ENCODE measurements at places on chromosomes 6 and 20. TPM values are rescaled to one million over a fixed set of nuclear protein-coding genes. Genes with fewer than 3 reads are reported as not detected.

DNA sequence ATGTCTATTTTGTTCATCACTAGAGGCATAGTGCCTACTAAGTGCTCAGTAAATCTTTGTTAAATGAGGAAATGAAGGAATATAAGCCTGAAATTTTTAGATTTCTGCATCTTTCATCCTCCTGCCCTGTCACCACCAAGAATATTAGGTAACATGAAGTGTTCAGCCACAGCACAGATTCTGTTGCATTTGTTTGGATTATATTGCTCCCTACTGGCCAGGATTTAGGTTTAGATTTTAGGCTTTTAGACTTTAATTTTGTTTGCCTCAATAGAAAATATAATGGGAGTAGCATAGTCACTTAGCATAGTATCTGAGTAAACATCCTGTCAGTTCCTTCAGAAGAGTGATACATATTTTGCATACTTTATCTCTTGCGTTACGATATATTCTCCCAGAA is 14.2 kb downstream of the FARS2 start:
- peaks cover 23% of the 10 kb centered on the region for H3K36me3 ChIP-seq
- no peak overlapping the region for H3K27ac ChIP-seq
- no peaks in the 10 kb centered on the region for H3K27me3 ChIP-seq
- no peak overlapping the region for H3K4me3 ChIP-seq

- DNase-seq: no peak
- no peak overlapping the region for H3K4me3 ChIP-seq
- H3K27ac ChIP-seq: no peak overlapping the region
- H3K36me3 ChIP-seq: peaks cover 13% of the 10 kb centered on the region
- no peaks in the 10 kb centered on the region for H3K4me1 ChIP-seq
Observed at GRCh38 chr20:3315136-3315535, 76.1 kb upstream of the SLC4A11 start.

GRCh38 chr6:114194362-114195026 is 148.3 kb downstream of the HS3ST5 start:
- no peak for DNase-seq
- no peaks in the 10 kb centered on the region for H3K36me3 ChIP-seq
- H3K27me3 ChIP-seq: peaks cover 1% of the 10 kb centered on the region
- H3K27ac ChIP-seq: no peak overlapping the region
- H3K4me1 ChIP-seq: no peaks in the 10 kb centered on the region

GRCh38 chr20:25470045-25470444 is 62.6 kb downstream of the GINS1 start:
- no peak overlapping the region for H3K4me3 ChIP-seq
- DNase-seq: no peak
- H3K27me3 ChIP-seq: no peaks in the 10 kb centered on the region
- no peaks in the 10 kb centered on the region for H3K4me1 ChIP-seq
- H3K36me3 ChIP-seq: no peaks in the 10 kb centered on the region

DNA sequence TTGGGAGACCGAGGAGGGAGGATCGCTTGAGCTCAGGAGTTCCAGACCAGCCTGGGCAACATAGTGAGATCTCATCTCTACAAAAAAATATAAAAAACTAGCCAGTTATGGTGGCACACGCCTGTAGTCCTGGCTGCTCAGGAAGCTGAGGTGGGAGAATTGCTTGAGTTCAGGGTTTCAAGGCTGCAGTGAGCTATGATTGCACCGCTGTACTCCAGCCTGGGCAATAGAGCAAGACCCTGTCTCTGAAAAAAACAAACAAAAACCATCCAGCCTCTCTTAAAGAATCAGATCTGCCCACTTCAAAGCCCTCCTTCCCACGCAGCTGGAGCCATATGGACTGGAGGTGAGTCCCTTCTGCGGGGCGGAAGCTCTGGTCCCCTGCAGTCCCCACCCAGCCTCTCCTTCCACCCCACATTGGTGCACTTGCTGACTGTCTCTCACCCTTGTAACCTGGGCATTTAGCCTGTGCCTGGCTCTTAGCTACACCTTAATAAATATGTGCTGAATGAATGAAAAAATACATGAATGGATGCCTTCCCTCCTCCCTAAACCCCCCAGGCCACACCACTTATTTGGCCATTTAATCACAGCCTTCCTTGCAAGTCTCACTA is 7.2 kb upstream of the PARD6B start:
- H3K27ac ChIP-seq: no peak overlapping the region
- no peak overlapping the region for H3K4me3 ChIP-seq
- no peaks in the 10 kb centered on the region for H3K36me3 ChIP-seq
- H3K4me1 ChIP-seq: no peaks in the 10 kb centered on the region
- peaks cover 2% of the 10 kb centered on the region for H3K27me3 ChIP-seq

DNA sequence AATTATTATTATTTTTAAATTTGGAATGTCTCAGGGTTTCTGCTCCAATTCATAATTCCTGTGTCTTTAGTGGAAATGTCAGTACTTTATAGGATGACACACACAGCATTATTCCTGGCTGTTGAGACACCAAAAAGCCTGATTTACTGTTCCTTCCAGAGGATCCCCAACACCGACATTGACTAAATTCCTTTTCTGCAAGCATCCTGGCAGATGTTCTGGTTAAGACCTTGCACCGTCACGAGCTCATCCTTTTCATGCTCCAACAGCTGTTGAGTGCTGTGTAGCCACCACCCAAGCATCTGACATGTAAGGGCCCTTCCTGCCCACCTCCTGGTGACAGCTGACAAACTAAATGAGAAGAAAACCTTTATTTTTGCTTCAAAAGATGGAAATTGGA is 284.3 kb upstream of the SULF2 start:
- no peak overlapping the region for H3K4me3 ChIP-seq
- H3K4me1 ChIP-seq: peaks cover 5% of the 10 kb centered on the region
- peaks cover 12% of the 10 kb centered on the region for H3K27me3 ChIP-seq
- H3K27ac ChIP-seq: no peak overlapping the region

DNA sequence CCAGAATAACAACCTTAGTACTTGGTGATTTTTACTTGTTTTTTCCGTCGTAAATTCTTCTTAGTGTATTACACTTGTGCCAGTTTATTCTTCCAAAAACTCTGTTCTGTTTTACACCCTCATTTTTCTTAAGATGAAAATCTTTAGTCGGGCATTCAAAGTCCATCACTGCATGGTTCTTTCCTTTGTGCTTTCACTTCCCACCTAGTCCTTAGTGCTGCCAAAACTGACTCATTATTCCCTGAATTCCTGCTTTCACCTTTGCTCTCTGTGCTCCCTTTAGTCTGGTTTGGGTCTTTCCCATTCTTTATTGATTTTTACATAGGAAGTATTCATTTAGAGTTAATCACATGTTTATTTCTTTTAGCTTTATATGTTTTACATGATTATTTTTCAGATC is 3.3 kb downstream of the TRMT11 start:
- no peak overlapping the region for H3K4me3 ChIP-seq
- H3K4me1 ChIP-seq: peaks cover 9% of the 10 kb centered on the region
- H3K36me3 ChIP-seq: no peaks in the 10 kb centered on the region
- DNase-seq: no peak

GRCh38 chr6:157405986-157406385 is 25.0 kb downstream of the ZDHHC14 start:
- H3K4me3 ChIP-seq: no peak overlapping the region
- H3K27ac ChIP-seq: no peak overlapping the region
- no peak for DNase-seq
- H3K27me3 ChIP-seq: no peaks in the 10 kb centered on the region

- no peak overlapping the region for H3K27ac ChIP-seq
- peaks cover 57% of the 10 kb centered on the region for H3K4me1 ChIP-seq
- DNase-seq: no peak
- no peak overlapping the region for H3K4me3 ChIP-seq
- peaks cover 3% of the 10 kb centered on the region for H3K36me3 ChIP-seq
Observed at GRCh38 chr6:111747396-111747795, 125.9 kb downstream of the FYN start.

DNA sequence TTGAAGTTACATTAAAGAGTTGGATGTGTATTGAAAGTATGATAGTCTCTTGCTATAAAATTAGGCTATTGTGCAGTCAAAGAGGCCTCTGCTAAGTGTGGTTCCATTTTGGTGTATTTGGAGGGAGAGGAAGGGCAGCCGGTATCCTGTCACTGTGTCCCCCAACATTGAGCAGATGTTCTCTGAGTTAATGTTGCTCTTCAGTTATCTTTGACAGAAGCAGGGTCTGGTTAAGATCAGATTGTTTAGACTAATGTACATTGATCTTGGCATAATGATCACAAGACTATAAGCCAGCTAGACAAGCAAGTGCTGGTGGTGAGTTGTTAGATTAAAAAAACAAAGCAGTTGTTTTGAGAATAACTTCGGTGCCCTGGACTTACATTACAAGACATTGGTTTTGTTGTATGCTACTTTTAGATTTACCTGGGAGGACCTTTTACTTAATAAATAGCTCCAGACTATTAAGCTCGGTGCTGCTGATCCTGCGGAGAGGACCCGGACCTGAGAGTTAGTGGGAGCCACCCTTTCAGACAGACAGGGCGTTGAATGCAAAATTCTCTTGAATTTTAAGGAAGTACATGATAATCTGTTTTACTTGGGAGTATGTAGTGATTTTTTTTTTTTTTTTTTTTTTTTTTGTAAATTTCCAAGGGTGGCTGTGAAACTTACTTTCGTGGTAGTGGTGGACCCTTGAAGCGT is 97.8 kb downstream of the JARID2 start:
- H3K36me3 ChIP-seq: peaks cover 1% of the 10 kb centered on the region
- H3K4me3 ChIP-seq: no peak overlapping the region
- peak overlapping the region; percentile 11 for H3K27ac ChIP-seq
- H3K4me1 ChIP-seq: peaks cover 79% of the 10 kb centered on the region
- no peak for DNase-seq
- no peaks in the 10 kb centered on the region for H3K27me3 ChIP-seq

DNA sequence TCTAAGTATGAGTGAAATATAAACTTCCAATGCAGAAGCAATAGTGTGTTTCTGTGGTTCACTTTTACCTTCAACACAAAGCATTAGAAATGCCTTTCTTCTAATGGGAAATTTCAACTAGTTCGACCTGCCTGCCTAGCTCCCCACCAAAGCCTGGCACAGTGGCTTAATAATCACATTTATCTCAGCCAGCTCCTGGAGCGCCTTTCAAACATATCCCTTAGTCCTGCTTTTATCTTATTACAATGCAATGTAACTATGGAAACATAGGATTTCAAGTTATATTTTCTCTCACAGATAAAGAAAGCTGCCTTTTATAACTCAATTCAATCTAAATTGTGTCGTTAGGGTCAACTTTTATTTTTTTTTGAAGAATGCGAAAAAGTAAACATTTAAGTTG is 53.7 kb downstream of the KIF13A start:
- DNase-seq: no peak
- no peak overlapping the region for H3K27ac ChIP-seq
- peaks cover 4% of the 10 kb centered on the region for H3K4me1 ChIP-seq
- H3K4me3 ChIP-seq: no peak overlapping the region
- no peaks in the 10 kb centered on the region for H3K27me3 ChIP-seq
- H3K36me3 ChIP-seq: no peaks in the 10 kb centered on the region

DNA sequence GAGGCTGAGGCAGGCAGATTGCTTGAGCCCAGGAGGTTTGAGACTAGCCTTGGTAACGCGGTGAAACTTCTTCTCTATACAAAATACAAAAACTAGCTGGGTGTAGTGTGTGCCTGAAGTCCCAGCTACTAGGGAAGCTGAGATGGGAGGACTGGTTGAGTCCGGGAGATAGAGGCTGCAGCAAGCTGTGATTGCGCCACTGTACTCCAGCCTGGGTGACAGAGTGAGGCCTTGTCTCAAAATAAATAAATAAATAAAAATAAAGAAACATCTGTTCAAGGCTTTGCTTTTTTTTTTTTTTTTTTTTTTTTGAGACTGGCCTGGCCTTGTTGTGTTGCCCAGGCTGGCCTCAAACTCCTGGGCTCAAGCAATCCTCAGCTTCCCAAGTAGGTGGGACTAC is 23.7 kb upstream of the SLC23A2 start:
- H3K27me3 ChIP-seq: no peaks in the 10 kb centered on the region
- no peaks in the 10 kb centered on the region for H3K36me3 ChIP-seq
- H3K27ac ChIP-seq: no peak overlapping the region
- no peak for DNase-seq
- H3K4me1 ChIP-seq: no peaks in the 10 kb centered on the region
- no peak overlapping the region for H3K4me3 ChIP-seq

DNA sequence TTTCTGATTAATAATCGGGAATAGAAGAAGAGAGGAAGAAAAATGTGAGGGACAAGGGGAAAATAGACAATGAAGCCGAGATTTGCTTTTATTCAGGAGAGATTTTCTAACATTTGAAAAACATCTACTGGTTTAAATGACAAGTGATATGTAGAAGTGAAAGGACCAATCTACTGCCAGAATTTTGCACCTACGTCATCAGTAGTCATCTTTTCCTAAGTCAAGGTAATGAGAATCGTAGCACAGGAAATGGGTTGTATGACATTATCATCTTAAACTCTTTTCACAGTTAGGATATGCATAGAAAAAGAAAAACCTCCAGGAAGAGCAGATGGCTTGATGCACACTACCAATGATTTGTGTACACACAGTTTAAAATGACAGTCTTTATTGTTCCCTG is 45.3 kb upstream of the RAB32 start:
- H3K4me3 ChIP-seq: no peak overlapping the region
- H3K4me1 ChIP-seq: no peaks in the 10 kb centered on the region
- no peak overlapping the region for H3K27ac ChIP-seq
- DNase-seq: no peak
- H3K27me3 ChIP-seq: no peaks in the 10 kb centered on the region
- H3K36me3 ChIP-seq: no peaks in the 10 kb centered on the region

DNA sequence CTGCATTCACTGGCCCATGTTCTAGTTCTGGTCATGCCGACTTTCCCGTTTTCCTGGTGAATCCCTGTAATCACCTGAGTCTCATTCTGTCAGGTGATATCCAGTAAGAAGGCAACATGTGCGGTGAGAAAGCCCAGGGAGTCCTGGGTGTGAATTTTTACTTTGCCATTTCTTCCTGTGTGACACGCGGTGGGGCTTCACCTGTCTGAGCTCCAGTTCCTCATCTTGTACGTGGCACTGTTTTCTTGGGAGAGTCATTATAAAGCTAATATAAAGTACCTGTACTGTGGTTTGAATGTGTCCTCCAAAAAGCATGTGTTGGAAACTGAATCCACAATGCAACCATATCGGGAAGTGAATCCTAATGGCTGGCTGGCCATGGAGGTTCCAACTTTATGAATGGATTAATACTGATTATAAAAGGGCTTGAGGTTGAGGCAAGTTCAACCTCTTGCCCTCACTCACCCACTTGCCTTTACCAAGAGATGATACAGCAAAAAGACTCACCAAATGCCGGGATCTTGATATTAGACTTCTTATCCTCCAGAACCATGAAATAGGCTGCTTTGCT is 5.1 kb downstream of the HLA-E start:
- peak overlapping the region; percentile 98 for H3K4me3 ChIP-seq
- no peak for DNase-seq
- peaks cover 79% of the 10 kb centered on the region for H3K4me1 ChIP-seq

Gene CFB
- 0.29 TPM for total RNA-seq

Gene TMC2
- total RNA-seq: not detected

Gene DSP
- 0.02 TPM for total RNA-seq

Gene CDSN
- total RNA-seq: not detected

Gene SNAI1
- total RNA-seq: 0.67 TPM
